ENCODE measurements at places on chromosomes 5 and 9. TPM values are rescaled to one million over a fixed set of nuclear protein-coding genes. Genes with fewer than 3 reads are reported as not detected.
A peak's percentile ranks its signal among the peaks of the same experiment; 100 is the strongest.

GRCh38 chr5:155485386-155485785 lies 471.8 kb downstream of the KIF4B start:
- H3K4me3 ChIP-seq = no peak overlapping the region
- no peak overlapping the region for H3K27ac ChIP-seq
- H3K27me3 ChIP-seq = peaks cover 4% of the 10 kb centered on the region
- no peaks in the 10 kb centered on the region for H3K4me1 ChIP-seq

DNA sequence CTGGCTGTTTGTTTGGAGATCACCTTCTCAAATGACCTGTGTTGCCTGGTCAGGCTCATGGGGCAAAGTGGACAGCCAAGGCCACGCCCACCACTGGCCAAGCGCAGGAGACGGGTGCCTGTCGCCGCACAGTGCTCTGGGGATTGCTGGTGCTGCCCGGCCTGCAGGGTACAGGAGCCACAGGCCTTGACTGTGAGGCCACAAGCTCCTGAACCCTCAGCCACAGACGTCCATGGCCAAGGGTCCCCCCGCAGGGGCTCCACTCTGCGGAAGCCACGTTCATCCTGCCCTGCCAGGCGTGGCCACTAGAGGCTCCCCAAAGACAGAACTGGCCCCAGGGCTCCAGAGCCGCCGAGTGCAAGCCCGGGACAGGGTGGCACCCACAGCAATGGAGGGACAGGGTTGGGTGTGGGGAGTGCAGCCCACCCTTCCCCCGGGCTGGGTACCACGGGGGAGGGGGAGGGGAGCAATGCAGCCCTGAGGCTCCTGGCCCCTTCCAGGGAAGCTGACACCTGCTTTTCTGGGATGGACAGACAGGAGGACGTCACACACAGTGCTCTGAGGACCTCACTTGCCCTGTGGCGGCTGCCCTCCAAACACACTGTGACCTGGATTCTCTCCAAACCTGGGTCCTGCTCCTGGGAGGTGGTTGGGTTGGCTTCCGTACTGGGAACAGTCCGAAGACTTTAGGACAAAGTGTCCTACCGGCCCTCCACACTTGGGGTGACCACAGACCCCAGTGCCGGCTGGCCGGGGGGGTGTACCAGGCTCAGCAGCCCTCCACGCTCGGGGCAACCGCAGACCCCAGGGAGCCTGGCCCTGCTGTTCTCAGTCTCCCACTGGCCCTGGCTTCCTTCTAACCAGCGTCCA lies 21.5 kb downstream of the TPPP start:
- peaks cover 2% of the 10 kb centered on the region for H3K36me3 ChIP-seq
- peaks cover 4% of the 10 kb centered on the region for H3K27me3 ChIP-seq
- peak; percentile 77 for DNase-seq
- no peak overlapping the region for H3K27ac ChIP-seq
- no peak overlapping the region for H3K4me3 ChIP-seq

DNA sequence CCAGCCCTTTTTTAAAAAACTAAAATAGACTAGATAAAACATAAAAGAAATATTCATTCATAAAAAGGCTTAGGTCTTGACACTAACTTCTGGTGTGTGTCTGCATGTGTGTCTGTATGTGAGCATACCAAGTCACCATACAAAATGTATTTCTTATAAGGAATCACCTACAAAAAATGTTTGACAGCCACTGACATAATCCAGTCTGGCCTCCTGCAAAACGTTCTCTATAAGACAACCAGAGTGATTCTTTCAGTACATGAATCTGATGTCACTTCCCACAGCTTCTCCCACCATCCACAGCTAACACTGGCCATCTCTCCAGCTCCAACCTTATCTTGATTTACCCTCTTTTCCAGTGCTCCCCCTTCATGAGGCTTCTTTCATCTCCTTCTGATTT lies 192.3 kb downstream of the TLE1 start:
- H3K4me1 ChIP-seq = no peaks in the 10 kb centered on the region
- no peak overlapping the region for H3K4me3 ChIP-seq
- no peak overlapping the region for H3K27ac ChIP-seq
- no peaks in the 10 kb centered on the region for H3K36me3 ChIP-seq
- DNase-seq = no peak

DNA sequence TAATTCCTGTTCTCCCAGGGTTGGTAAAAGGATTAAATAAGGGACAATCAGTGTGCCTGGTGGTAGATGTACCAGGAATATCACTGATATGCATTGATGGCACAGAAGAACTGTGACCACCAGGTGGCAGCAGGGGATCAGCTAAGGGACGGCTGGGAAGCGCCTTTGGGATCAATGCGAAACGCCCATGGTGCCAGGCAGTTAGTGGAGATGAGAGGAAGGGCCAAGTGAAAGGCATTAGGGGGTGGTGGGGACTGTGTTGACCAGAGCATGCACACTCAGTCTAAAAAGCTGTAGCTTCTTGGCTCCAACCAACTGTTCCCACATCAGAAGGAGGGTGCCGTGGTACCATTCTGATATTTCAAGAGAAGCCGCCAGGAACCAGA lies 55.6 kb downstream of the ARHGEF37 start:
- H3K4me3 ChIP-seq = no peak overlapping the region
- H3K27me3 ChIP-seq = no peaks in the 10 kb centered on the region
- DNase-seq = peak; percentile 82
- no peak overlapping the region for H3K27ac ChIP-seq

DNA sequence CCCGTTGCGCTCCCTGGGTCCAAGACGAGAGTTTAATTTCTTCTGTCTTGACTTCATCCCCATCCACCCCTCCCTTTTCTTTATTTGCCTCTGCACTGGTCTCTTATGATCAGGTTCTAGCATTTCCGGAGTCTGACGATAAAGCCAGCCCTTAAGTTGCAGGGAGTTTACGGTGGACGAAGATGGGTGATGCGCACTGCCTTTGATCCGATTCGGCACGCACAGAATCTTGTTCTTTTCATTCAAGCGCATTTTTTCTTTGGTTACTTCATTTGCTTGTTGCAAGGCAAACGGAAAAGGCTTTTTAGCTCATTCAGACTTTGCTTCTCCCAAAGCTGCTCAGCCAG lies 488 bp upstream of the MCTP1 start:
- DNase-seq = no peak
- H3K36me3 ChIP-seq = no peaks in the 10 kb centered on the region
- H3K4me1 ChIP-seq = peaks cover 9% of the 10 kb centered on the region
- no peak overlapping the region for H3K27ac ChIP-seq
- peak overlapping the region; percentile 46 for H3K4me3 ChIP-seq

GRCh38 chr5:91390268-91390667 lies 7.2 kb upstream of the ARRDC3 start:
- H3K36me3 ChIP-seq = no peaks in the 10 kb centered on the region
- no peak overlapping the region for H3K4me3 ChIP-seq
- DNase-seq = no peak
- no peak overlapping the region for H3K27ac ChIP-seq
- no peaks in the 10 kb centered on the region for H3K27me3 ChIP-seq

Gene POU5F2
- 0.27 TPM for total RNA-seq

DNA sequence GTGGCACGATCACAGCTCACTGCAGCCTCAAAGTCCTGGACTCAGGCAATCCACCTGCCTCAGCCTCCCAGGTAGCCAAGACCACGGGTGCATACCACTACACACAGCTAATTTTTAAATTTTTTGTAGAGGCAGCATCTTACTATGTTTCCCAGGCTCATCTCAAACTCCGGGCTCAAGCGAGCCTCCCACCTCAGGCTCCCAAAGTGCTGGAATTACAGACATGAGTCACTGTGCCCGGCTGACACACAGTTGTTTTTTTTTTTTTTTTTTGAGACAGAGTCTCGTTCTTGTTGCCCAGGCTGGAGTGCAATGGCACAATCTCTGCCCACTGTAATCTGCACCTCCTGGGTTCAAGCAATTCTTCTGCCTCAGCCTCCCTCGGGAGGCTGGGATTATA lies 70.1 kb upstream of the CNOT6 start:
- H3K36me3 ChIP-seq = no peaks in the 10 kb centered on the region
- H3K4me3 ChIP-seq = no peak overlapping the region
- H3K27me3 ChIP-seq = no peaks in the 10 kb centered on the region
- H3K27ac ChIP-seq = no peak overlapping the region

GRCh38 chr5:147223948-147224791 lies 10.7 kb upstream of the STK32A start:
- peaks cover 3% of the 10 kb centered on the region for H3K4me1 ChIP-seq
- H3K27ac ChIP-seq = no peak overlapping the region
- no peak overlapping the region for H3K4me3 ChIP-seq
- H3K27me3 ChIP-seq = no peaks in the 10 kb centered on the region

Gene ZFP2
- 0.26 TPM for total RNA-seq

DNA sequence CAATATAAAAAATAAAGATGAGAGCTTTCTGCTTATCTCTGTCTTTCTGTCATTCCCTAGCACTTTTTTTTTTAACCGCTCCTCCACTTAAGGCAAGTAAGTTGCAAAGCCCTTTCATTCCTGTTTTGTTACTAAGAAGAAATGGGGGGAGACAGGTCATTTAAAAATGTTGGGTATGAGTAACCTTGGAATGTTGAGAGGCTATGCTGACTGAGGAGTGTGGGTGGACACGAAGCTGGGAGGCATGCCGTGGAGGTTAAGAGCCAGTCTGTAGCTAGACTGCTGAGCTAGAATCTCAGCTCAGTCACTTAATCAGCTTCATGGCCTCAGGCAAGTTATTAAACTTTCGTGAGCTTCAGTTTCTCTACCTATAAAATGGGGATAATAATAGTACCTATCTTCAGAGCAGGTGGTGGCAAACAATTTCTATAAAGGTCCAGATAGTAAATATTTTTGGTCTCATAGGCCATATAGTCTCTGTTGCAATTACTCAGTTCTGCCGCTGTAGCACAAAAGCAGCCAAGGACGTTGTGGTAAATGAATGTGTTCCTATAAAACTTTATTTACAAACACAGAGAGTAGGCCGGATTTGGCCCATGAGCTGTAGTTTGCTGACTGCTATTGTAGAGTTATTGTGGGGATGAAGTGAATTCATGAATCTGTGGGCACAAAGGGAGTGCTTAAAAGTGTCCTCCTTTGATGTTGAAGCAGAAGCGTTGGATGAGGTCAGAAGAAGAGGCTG lies 220.0 kb downstream of the GABBR2 start:
- no peak overlapping the region for H3K4me3 ChIP-seq
- no peaks in the 10 kb centered on the region for H3K36me3 ChIP-seq
- peaks cover 10% of the 10 kb centered on the region for H3K27me3 ChIP-seq
- no peak overlapping the region for H3K27ac ChIP-seq
- DNase-seq = no peak
- H3K4me1 ChIP-seq = no peaks in the 10 kb centered on the region

DNA sequence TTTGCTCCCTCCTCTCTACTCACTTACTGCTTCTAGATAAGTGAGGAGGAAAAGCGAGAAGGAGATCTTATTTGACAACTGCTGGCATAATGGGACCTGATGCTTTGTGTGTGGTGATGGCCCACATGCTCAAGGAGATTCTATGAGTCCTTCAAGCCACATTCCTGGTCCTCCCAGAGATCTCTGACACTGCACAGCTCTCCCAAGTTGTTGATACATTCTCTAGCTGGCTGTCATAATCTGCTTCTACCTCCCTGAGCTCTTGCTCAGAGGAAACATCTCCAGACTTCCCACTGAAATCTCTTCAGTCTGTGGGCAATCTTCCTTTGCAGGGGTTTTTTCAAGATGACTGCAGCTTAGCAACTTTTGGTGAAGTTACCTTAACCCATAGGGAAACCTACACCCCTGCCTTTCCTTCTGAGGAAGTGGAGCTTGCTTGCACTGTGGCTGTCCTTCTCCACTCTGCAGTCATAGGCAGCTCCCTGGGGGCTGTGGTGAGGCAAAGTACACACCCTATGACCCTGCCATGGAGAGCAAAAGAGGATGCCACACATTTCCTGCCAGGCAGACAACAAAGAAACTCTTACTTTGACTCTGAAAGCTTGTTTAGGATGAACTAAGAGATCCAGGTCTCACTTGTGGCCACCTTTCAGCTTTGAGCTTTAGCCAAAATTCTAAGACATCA lies 163.8 kb downstream of the TMEM38B start:
- H3K4me1 ChIP-seq = peaks cover 28% of the 10 kb centered on the region
- peak; percentile 46 for DNase-seq
- no peaks in the 10 kb centered on the region for H3K36me3 ChIP-seq

GRCh38 chr5:107242411-107243219 lies 428.1 kb downstream of the EFNA5 start:
- DNase-seq = no peak
- H3K4me1 ChIP-seq = no peaks in the 10 kb centered on the region
- no peak overlapping the region for H3K4me3 ChIP-seq

DNA sequence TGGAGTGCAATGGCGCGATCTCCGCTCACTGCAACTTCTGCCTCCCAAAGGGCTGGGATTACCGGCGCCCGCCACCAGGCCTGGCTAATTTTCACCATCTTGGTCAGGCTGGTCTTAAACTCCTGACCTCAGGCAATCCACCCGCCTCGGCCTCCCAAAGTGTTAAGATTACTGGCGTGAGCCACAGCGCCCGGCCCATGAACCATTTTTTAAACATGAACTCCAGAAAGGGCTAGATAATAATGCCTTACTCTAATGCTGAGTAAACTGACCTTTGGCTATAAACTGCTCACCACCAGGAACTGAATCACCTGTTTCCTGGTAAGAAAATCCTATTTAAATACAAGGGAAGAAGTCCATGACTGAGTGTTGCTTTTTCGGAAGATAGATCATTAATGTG lies 23.2 kb upstream of the DAB2 start:
- no peak overlapping the region for H3K27ac ChIP-seq
- no peaks in the 10 kb centered on the region for H3K27me3 ChIP-seq
- no peaks in the 10 kb centered on the region for H3K36me3 ChIP-seq
- no peaks in the 10 kb centered on the region for H3K4me1 ChIP-seq
- no peak overlapping the region for H3K4me3 ChIP-seq
- DNase-seq = no peak

GRCh38 chr5:125012727-125013451 lies 266.4 kb upstream of the ZNF608 start:
- no peaks in the 10 kb centered on the region for H3K4me1 ChIP-seq
- no peak overlapping the region for H3K4me3 ChIP-seq
- H3K27me3 ChIP-seq = no peaks in the 10 kb centered on the region
- no peaks in the 10 kb centered on the region for H3K36me3 ChIP-seq
- DNase-seq = no peak

Gene OR1Q1
- total RNA-seq = not detected

DNA sequence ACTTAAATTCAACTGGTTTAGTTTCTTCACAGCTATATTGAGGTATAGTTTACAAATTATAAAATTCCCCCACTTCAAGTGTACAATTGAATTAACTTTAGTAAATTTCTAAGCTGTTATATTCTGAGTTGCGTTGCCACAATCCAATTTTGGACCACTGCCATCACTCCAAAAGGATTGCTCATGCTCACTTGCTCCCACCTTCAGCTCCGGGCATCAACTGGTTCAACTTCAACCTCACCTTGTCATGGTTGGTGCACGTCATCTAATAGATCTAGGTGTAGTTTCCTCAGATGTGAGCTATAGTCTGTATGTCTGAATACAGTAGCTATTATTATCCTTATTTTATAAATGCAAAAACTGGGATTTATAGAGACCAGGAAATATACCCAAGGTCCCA lies 942.5 kb upstream of the WWC1 start:
- no peaks in the 10 kb centered on the region for H3K36me3 ChIP-seq
- no peaks in the 10 kb centered on the region for H3K27me3 ChIP-seq
- no peak overlapping the region for H3K27ac ChIP-seq
- no peak overlapping the region for H3K4me3 ChIP-seq
- H3K4me1 ChIP-seq = no peaks in the 10 kb centered on the region

Gene IL5
- total RNA-seq = not detected

Gene SPOCK1
- 0.42 TPM for total RNA-seq

- DNase-seq = peak; percentile 73
- no peaks in the 10 kb centered on the region for H3K4me1 ChIP-seq
- H3K27ac ChIP-seq = no peak overlapping the region
- H3K4me3 ChIP-seq = no peak overlapping the region
Observed at GRCh38 chr5:66757219-66757833, 161.1 kb downstream of the MAST4 start.
